ENCODE measurements at places on chromosomes 13 and 19.

DNA sequence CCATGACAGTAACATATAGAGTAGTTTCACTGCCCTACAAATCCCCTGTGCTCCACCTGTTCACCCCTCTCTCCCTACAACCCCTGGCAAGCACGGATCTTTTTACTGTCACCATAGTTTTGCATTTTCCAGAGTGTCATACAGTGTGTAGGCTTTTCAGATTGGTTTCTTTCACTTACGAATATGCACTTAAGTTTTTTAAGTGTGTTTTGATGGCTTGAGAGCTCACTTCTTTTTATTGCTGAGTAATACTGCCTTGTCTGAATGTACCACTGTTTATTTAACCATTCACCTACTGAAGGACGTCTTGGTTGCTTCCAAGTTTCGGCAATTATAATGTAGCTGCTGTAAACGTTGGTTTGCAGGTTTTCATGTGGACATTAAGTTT lies 175.1 kb downstream of the ITGBL1 start:
- no peak for DNase-seq

DNA sequence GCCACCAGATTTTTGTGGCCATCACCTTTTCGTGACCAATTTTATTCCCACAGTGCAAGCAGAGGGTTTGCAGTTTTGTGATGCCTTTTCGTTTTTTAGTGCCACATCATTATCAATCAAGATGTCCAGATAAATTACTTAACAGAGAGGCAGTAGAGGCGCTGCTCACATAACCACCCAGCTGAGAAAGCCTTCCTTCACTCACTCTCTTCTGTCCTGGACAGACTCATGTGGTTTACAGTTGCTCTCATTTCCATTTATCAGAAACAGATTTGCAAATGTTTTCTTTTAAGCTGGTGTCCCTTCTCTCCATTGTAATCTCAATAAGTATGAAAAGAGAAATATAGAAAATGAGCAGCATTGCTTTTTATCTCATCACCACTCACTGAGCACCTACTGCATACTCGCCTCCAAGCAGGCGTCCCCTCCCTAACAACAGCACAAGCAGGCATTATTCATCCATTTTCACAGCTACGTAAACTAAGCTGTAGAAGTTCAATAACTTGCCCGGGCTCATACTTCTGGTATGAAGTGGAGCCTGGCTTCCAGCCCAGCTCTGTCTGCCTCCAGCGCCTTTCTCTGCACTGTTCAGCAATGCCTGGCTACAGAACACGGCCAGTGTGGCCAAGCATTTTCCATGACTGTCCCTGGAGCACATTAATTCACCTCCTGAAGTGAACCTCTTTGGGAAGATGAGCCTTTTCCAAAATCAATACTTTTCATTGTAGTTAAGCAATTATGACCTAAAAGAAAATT lies 34.6 kb upstream of the KATNAL1 start:
- no peak for DNase-seq

GRCh38 chr19:56973713-56974555 lies 133.4 kb upstream of the PEG3 start:
- no peak for DNase-seq

GRCh38 chr13:20295956-20296355 lies 63.8 kb upstream of the GJB6 start:
- no peak for DNase-seq

- no peak for DNase-seq
These were observed 84.8 kb downstream of the SIPA1L3 start for GRCh38 chr19:37991841-37992248.

- no peak for DNase-seq
These were observed 37.9 kb downstream of the N4BP2L1 start for GRCh38 chr13:32390048-32390447.

DNA sequence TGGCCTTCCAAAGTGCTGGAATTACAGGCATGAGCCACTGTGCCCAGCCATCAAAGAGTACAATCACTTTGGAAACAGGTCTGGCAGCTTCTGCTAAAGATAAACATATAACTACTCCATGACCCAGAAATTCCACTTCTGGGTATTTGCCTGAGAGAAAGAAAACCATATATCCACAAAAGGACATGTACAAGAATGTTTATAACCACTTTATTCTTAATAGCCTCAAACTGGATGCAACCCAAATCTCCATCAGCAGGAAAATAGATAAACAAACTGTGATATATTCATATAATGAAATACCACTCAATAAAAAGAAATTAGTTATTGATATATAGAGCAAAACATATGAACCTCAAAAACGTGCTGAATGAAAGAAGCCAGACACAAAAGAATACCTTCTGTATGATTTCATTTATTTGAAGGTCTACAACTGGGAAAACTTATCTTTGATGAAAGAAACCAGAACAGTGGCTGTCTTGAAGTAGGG lies 40.5 kb downstream of the TEX26 start:
- DNase-seq, result no peak

DNA sequence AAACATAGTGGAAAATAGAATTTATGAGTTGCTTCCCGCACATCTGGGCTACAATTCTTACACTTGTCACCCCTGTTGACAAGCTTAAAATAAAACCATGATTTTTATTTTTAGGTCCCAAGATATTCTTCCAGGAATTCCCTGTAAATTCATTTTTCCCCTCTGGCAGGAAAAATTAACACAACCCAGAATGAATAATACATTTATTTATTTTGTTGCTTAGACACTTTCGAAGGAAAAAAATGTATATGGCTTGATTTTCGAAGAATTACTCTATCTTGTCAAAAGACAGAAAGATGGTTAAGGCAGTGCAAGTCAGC lies 74.4 kb downstream of the LHFPL6 start:
- no peak for DNase-seq

- DNase-seq, result no peak
These were observed 101.2 kb downstream of the CRYL1 start for GRCh38 chr13:20424559-20424852.

GRCh38 chr19:16042533-16043085 lies 33.7 kb upstream of the TPM4 start:
- DNase-seq, result no peak

DNA sequence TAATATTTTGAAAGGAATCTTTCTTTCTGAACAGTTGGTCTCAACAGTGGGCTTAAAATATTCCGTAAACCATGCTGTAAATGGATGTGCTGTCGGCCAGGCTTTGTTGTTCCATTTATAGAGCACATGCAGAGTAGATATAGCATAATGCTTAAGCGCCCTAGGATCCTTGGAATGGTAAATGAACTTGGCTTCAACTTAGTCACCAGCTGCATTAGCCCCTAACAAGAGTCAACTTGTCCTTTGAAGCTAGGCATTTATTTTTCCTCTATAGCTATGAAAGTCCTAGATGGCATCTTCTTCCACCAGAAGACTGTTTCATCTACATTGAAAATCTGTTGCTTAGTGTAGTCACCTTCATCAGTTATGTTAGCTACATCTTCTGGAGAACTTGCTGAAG lies 47.6 kb downstream of the SACS start:
- no peak for DNase-seq

GRCh38 chr13:99326012-99326411 lies 18.8 kb upstream of the GPR183 start:
- no peak for DNase-seq

GRCh38 chr13:92734068-92734467 lies 492.5 kb upstream of the GPC6 start:
- no peak for DNase-seq

DNA sequence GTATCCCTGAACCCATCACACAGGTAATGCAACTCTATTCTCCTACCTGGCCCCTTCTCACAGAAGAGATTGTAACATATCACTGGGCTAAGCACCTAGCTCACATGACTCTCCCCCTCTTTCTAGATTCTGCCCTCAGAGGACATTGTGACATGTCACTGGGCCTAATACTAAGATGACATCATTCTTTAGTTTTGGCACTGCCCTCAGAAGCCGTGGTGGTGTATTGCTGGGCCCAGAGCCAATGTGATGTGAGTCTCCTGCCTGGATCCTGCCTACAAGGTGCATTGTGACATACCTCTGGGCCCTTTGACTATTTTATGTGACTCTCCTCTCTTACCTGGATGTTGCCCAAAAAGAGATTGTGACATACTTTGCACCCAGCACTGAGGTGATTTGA lies 21.4 kb upstream of the ZNF730 start:
- DNase-seq, result no peak

DNA sequence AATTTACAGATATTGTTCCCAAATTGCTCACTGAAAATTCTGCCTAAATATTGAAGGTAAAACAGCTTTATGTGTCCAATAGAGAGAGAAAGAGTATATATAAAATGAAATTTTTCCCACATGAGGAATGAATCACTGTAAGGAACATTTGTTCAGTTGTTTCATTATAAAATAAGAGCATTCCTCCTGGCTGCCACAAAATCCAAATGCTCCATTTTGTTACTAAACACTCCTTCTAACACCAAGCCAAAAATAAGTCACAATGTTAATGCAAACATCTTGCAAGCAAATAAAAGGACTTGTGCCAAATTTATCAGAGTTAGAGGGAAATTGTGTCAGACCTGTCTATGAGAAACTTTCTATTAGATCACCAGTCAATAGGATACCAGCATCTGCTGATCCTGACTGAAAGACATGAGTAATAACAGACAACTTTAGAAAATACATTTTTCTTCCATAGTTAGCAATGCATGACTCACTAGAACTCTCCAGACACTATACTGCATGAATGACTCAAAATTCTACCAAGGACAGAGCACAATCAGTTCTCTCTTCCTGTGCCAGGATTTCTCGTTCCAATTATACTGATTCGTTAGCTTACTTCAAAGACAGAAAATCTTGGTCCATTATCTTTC lies 83.5 kb upstream of the FNDC3A start:
- DNase-seq, result no peak

GRCh38 chr13:28237944-28238343 lies 99.6 kb downstream of the PAN3 start:
- DNase-seq, result no peak

DNA sequence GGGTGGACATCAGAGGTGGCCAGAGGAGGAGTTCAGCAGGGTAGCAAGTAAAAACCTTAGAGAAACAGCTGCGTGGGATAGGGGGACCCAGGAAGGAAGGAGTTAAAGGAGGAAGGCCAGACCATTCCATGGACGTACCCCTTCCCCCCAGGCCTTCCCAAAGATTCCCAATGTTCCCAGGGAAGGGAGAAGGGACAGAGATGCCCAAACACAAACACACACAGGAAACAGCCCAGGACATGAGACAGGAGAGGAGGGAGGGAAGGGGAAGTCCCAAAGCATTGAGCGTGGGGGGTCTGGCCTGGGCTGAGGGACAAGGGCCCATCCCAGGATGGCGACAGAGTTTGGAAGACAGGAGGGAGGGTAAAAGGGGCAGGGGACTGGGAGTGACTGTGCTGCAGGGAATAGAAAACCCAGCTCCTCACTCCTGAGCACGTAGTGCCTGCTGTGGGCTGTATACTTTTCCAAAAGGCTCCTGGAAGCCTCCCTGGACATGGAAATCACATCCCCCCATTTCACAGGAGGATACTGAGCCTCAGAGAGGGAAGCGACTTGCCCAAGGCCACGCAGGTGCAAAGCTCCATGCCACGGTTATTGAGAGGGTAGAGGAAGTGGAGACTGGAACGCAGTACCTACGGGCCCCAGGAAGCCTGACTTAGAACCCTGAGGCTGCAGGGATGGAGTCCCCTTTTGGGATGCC lies 1.1 kb downstream of the SYDE1 start:
- no peak for DNase-seq

GRCh38 chr19:19211499-19212420 lies at the start of gene NCAN:
NCAN (plus strand) TSS chr19:19211958; CDS start chr19:19216954, 4,996 bp downstream.
- no peak for DNase-seq

DNA sequence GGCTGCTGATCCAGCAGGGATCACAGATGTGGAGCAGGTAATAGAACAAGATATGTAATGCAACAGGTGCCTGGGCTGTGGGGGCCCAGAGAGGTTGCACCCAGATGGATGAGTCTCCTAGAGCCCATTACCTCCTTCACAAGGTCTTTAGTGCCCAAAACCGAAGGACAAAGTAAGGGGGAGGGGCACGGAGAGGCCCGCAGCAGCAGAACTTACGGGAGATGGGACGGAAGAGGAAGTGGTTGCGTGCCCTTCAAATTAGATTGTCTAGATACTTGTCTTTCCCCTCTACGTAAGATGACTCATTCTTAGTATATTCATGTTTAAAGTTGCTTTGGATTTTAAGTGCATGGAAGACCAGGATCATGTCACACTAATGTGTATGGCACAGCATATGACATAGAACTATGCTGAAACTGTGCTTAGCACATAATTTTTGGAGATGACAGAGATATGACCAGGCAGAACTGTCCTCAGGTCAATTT lies 5.7 kb upstream of the MRPS31 start:
- DNase-seq, result peak; percentile 66

- DNase-seq, result no peak
These were observed 36.6 kb downstream of the PCDH8 start for GRCh38 chr13:52811841-52812240.

GRCh38 chr13:39586958-39587605 lies 15.9 kb downstream of the LHFPL6 start:
- no peak for DNase-seq

DNA sequence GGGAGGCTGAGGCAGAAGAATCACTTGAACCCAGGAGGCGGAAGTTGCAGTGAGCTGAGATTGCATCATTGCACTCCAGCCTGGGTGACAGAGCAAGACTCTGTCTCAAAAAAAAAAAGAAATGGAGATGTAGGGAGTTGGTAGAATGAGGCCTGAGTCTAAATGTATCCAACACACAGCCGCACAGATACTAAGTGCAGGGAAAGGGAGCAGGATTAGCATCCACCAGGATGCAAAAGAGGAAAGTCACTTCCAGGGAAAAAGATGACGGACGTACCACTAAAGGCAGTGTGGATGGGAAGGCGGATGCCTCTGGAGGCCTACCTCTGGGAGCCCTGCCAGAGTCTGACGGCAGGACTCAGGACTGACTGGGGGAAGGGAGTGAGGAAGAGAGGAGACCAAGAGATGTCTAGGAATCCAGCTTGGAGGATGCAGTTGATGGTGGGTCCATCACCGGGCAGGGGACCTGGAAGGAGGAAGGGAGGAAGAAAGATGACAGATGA lies 6.8 kb downstream of the FAM98C start:
- no peak for DNase-seq

DNA sequence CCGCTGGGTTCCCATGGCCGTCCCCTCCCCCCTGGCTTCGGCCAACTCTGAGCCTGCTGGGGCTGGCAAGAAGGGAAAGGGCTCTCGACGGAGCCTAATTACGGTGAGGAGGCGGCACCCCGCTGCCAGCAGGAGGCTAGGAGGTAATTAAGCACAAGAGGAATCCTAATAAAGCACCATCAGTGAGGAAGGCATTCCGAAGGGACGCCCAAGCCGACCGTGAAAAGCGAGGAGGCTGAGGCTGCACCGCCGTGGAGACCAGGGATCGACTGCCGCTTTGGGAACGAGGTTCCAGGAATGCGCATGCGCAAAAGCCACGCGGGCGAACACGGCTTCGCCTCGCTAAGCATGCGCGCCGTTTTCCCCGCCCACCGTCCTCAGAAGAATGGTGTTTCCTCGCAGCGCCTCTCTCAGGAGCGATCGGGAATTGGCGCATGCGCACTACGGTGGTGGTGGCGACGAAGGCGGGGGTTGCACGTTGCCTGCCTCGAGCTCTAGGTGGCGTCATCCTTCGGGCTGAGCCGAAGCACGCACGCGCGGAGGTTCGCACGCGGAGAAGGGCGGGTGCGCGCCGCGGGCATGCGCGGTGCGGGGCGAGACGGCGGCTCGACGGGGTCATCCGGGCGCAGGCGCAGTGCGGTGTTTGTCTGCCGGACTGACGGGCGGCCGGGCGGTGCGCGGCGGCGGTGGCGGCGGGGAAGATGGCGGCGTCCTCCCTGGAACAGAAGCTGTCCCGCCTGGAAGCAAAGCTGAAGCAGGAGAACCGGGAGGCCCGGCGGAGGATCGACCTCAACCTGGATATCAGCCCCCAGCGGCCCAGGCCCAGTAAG lies at the start of gene MAP2K7:
Gene MAP2K7, plus strand, starts transcription at position 634 of the 830 bp plus-strand sequence. Its CDS starts 68 bp downstream, at position 702.
- DNase-seq, result peak; percentile 100

Data from effector memory CD4-positive, alpha-beta T cell (primary cell).